ENCODE measurements at places on chromosomes 3 and 15.
A peak's percentile ranks its signal among the peaks of the same experiment; 100 is the strongest.

DNA sequence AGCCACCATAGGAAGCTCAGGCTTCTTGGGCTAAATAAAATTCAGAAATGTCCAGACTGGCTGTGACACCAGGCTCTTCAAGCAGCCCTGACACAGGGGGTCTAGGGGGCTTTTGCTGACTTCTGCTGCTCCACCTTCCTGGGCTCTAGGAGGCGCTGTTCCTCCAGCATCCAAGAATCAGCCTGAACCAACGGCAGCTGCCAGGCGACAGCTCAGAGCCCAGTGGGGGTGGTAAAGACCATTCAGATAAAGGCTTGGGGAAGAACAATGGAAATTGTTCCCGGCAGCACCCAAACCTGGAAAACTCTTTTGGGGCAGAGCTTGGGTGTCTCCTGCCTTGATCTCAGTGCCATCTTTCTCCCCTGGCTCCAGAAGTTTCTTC, 21.6 kb upstream of the PSTPIP1 start:
- DNase-seq: peak; percentile 30

- DNase-seq: peak; percentile 38
Measured at GRCh38 chr3:29279806-29280205, 1.1 kb upstream of the RBMS3 start.

DNA sequence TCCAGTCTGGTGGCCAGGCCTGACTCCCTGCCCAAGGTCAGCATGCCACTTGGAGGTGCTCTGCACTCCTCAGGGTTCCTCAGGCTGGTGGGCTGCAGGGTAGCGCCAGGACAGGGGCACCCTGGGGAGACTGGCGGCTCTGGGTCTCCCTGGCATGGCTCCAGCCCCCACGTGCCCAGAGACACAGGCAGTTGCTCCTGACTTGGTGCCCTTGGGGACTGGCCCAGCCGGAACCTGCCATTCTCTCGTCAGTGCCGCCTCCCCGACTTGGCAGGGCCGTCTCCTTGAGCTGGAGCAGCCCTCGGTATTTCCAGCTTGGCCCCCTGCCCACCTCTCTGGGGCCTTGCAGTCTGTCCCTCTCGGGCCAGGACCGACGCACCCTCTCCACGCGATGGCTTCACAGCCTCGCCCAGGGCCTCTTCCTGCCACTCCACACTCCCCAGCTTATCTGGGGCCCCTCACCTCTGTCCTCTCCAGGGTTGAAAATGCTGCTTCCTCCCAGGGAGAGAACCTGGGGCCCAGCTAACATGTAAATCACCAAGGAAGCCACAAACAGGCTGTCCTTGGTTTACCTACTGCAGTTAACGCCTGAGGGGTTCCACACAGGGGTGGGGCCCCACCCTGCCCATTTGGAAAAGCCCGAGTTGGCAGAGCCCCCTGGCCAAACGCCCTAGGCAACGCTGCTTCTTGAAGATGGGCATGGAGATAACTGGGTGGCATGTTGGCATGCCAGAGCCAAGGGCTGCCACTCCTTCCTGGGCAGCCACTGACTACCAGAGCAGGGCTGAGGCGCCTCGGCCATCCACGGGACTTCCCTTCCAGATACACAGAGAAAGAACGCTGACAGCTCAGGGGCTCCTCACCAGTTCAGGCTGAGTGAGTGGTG, 61.4 kb downstream of the SMAD6 start:
- DNase-seq: peak; percentile 62

GRCh38 chr15:77480859-77481633, 60.4 kb downstream of the HMG20A start:
- no peak for DNase-seq

DNA sequence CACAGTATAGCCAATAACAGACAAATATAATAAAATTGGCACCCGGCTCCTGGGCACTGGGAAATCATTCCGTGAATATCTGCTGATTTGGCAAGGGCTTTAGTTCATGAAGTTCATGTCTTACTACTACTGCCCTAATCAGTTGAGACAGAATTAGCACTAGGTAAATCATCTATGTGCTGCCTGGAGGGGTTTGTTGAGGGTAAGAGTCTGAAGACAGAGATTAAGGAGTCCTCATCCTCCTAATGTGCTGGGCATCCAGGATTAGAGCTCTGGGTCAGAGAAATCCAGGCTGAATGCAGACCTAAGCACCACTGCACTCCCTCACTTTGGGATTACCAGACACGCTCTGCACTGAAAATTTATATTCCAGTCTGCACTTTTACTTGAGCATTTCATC, 2.0 kb downstream of the SAMD7 start:
- no peak for DNase-seq

GRCh38 chr3:181279239-181279565, 289.7 kb upstream of the DNAJC19 start:
- DNase-seq: no peak

GRCh38 chr3:164250923-164251322, 827.4 kb downstream of the SI start:
- no peak for DNase-seq

All from AG10803 (cell line).